ENCODE measurements at places on chromosomes 3 and 15.
A peak's percentile ranks its signal among the peaks of the same experiment; 100 is the strongest.

DNA sequence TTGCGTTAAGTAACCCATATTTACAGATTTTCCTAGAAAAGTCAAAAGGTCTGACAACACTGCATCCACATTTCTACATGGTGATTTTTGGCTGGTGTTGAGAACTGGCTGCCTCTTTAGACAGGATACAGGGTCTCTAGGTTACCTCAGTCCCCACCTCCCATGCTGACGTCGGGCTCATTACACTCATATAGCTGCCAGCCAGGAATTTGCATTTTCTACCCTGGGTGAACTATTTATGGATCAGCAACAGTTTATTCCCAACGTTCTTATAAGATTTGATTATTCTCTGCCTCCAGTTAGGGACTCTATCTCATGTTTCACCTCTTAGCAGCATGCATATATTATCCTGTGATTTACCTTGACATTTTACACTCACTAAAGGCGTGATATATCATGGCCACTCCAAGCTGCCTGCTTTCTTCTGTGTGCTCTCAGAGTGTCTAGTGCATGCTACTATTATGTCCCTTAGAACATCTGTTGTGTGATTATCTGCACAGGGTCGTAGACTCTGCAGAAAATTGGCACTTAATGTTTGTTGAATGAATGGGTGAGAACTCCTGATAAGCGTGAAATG, 49.0 kb downstream of the CLDN11 start:
- no peak for DNase-seq

DNA sequence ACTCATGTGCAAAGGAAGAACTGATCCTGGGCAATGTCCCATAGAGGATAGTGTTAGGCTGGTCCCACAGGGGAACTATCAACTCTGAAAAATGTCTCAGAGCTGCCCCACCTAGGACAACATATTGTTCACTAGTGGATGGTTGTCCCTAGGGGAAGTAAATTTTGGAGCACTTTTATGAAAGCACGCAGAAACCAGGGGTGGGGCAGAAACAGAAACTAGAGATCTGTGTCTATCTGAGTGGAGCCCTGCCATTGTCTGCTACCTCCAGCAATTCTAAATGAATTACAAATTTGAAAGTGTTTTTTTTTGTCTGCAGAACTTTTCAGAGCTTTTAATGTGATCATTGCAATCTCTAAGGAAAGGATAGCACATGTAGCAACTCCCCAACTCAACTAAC, 357.1 kb upstream of the PROK2 start:
- DNase-seq = no peak

GRCh38 chr3:37223576-37223975, 49.2 kb upstream of the LRRFIP2 start:
- no peak for DNase-seq

DNA sequence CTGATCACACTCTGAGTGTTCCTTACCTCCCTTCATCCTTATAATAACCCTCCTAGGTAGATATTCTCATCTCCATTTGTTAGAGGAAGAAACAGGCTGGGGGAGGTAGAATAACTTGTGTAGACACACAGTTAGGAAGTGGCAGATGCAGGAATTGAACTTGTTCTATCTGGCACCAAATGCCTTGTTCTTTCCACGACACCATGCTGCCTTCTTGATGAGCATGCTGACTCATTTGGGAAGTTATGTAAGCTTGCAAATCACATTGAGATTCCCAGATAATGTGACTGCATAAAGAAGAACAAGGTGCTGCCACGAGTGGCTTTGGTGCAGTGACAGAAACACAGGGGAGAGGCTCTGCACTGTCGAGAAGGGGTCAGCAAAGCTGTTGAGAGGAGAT, 27.5 kb upstream of the NDUFB4 start:
- no peak for DNase-seq

DNA sequence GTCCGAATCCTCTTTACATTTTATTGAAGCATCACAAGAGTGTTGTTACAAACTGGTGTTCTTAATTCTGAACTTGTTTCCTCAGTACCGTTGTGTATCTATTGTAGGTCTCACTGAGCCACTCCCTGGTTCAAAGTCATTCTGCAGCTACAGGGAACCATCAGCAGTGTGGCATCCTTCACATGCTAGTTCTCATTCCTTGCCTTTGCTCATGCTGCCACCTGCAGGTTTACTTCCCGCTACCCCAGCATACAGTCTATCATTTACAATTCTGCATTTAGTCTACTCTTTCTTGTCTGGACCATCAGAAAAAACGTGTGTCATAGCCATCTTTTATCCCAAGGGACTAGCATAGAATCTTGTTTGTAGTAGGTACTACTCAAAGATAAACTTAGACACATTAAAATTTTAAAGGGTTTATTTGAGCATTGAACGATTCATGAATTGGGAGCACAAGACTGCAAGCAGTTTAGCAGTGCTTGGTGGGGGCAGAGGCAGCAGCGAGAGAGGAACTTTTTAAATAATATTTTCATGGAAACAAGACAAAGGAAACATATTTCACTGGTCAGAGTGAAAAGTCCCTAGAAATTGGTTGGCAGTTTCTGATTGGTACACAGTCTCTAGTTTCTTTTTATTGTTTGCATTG, 402.1 kb downstream of the CADM2 start:
- DNase-seq = no peak

- DNase-seq = no peak
Observed at GRCh38 chr15:68271854-68272471, 5.6 kb upstream of the FEM1B start.

- no peak for DNase-seq
Observed at GRCh38 chr3:172673210-172673679, 37.6 kb downstream of the NCEH1 start.

DNA sequence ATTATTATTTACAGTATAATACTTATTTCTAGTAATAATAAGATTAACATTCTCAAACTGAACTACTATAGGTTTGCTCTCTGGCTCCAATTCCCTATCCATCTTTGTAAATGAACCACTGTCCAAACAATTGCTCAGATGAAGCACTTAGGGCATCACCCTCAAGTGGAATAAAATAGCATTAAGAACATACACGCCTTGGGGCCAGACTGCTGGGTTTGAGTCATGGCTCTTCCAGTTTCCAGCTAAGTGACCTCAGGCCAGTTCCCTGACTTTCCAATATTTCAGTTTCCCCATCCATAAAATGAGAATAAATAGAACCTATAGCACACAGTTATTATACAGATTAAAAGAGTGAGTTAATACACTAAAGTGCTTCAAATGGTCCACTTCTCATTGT, 507.2 kb downstream of the MAGI1 start:
- DNase-seq = no peak

DNA sequence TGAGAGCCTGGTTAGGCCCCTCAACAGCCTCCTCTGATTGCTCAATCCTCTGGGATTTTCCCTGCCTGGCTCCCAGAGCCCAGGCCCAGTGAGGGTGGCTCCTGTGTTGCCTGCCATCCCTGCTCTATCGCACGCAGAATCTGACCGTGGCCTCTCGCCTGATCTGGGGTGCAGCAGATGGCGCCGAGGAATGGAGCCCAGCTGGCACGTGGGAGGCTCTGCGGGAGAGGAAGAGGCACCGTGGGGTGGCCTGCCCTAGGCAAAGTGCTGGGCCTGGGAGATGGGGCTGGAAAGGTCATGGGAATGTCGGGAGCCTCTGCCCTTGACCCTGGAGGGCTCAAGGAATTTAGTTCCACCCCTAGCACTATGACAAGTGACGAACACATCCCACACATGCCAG, 10.3 kb downstream of the SV2B start:
- no peak for DNase-seq

DNA sequence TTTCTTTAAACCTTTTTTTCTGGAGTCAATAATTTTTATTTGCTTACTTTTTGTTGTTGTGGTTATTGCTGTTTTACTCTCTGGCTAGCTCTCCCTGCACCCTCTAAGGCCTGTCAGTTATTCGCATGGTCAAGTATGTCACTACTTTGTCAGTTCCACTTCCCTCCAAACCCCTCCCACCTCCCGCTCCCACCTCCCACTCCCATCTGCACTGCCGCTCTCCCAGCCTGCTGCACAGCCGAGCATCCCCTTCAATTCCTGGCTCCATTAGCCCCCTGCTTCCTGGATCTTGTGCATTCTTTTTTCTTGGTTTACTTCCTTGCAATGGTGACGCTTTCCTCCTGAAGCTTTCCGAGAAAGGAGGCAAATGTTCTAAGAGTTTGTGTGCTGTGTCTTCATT, 218.0 kb downstream of the XXYLT1 start:
- no peak for DNase-seq

DNA sequence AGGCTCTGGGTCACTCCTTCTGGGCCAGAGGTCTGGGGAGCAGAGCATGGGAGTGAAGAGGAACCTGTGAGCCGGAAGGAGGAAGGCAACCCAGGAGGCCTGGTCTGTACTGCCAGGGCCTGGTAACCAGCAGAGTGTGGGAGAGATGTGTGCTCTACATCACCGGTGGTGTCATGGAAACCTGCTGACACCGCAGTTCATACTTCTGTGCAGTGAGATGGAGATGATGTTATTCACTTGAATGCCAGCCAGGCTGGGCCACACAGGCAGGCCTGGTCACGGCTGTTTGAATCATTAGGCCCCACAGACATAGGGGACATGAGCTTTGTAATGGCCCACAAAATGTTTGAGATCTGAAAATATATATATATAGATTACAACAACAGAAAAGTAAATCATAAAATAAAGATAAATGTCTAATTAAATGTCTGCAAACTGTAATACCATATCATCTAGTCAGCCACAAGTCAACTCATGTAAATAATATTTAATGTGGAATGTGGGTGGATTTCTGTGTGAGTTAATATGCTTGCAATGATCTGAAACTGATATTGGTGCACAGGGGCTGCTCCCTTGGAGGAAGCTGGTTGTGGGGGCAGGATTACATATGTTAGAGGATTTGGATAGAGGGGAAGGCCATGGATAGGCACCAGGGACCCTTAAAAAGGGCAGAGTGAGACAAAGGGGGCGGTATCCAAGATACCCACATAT, 108.5 kb upstream of the PFN2 start:
- no peak for DNase-seq

DNA sequence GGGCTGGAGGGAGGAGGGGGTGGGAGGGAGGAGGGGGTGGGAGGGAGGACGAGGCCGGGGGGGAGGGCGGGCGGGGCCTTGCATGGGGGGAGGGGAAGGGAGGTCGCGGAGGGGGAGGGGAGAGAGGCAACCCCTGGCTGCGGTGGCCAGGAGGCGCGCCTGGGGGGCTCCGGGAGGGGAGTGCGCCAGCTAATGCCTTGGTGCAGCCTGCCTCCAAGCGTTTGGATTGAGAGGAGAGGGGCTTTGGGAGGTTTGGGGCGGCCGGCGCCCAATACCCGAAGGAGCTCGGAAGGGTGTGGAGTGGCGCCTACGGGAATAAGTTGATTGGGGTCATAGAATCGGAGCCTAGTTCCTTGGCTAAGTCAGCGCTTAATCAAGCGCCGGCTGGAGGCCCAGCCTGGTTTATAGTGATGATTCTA, 557 bp downstream of the TFG start:
- peak; percentile 16 for DNase-seq

GRCh38 chr3:140955645-140956044, 14.0 kb downstream of the SLC25A36 start:
- DNase-seq = no peak

GRCh38 chr3:116833202-116833601, 123.6 kb downstream of the TUSC7 start:
- no peak for DNase-seq

GRCh38 chr15:57288926-57289580, 87.3 kb upstream of the CGNL1 start:
- no peak for DNase-seq

DNA sequence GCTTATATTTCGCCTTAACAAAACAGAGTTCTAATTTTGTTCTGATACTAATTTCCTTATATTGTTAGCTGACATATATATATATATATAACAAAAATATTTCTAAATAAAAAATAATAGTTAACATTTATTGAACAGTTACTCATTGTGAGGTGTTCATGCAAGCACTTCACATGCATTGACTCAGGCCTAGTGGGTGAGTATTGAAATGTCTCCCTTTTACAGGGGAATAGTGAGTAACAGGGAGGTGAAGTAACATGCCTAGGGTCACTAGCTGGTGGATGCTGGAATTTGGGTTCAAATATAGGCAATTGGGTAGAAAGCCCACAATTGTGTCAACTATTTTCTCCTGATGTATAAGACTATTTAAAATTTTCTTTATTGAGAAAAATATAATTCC, 102.6 kb upstream of the ZPLD1 start:
- DNase-seq = no peak

GRCh38 chr15:74547616-74548015, 6.6 kb downstream of the ARID3B start:
- DNase-seq = no peak

DNA sequence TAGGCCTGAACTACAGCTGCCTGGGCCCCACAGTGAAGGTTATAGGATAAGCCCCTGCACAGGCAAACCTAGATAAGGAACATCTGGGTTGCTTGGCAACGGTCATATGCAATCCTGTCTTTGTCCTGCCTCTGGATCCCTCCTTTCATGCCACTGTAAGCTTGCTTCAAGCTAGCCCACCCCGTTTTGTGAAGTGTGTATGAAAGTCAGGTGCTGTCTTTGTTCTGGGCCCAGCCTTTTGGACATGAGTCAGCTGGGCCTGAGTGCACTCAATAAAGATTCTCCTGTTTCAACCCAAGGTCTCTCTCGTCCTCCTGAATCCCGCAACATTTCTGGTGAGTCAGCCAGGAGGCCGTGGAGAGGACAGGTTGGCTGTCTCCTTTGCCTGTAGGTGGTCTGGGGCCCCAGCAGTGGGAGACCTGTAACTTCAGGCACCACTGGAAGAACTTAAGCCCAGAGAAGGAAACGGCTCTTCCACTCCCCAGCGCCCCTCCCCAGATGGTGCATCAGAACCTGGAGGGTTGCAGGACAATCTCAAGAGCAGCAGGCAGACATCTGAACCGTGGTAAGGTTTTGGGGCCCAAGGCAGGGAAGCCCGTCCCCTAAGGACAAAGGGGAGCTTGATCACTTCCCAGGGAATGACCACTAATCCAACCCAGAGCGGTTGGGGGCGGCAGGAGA, 8.3 kb upstream of the SLC9C1 start:
- no peak for DNase-seq

- DNase-seq = no peak
Observed at GRCh38 chr3:126083511-126083912, 412 bp downstream of the SLC41A3 start.

- DNase-seq = no peak
Observed at GRCh38 chr3:133967992-133968892, 61.5 kb downstream of the SLCO2A1 start.

GRCh38 chr3:8784676-8785435, 15.4 kb upstream of the OXTR start:
- no peak for DNase-seq

- no peak for DNase-seq
Observed at GRCh38 chr3:107987036-107987939, 103.5 kb downstream of the CD47 start.

DNA sequence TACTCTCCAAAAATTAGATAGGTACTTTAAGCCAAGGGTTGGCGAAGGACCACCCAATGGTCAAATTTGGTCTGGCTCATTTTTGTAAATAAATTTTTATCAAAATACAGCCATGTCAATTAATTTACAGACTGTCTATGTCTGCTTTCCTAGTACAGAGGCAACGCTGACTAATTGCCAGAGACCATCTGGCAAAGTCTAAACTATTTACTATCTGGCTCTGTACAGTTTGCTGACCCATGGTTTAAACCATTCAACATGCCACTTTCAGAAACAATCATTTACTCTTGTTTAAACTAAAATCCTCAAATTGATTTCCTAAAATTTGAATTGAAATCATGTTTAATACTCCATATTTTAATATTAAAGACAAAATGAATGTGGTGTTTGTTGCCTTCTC, 25.9 kb downstream of the CBLB start:
- DNase-seq = no peak

GRCh38 chr3:140736863-140737460, 59.1 kb downstream of the TRIM42 start:
- no peak for DNase-seq
